Fibroblast of the conjunctiva (primary cell): ENCODE measurements at places on chromosomes 12 and 14.

GRCh38 chr12:52667509-52667908, 12.7 kb downstream of the KRT1 start:
- DNase-seq, result no peak

DNA sequence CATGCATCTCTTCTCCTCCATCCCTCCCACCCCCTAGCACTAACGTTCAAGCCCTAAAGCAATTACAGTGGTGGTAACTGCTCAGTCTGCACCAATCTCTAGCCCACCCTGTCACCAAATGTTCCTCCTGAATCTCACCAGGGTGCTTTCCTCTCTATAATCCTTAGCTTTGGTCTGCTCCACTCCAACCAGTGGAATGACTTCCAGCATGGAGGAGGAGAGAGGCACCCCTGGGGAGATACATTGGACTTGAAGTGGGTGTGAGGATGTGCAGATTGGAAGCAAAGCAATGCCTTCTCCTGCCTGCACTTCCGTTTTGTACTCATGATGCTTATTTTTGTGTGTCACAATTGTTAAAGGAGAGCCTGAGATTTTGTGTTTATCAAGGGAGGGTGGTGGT, 24.1 kb upstream of the RPS6KA5 start:
- DNase-seq, result no peak

DNA sequence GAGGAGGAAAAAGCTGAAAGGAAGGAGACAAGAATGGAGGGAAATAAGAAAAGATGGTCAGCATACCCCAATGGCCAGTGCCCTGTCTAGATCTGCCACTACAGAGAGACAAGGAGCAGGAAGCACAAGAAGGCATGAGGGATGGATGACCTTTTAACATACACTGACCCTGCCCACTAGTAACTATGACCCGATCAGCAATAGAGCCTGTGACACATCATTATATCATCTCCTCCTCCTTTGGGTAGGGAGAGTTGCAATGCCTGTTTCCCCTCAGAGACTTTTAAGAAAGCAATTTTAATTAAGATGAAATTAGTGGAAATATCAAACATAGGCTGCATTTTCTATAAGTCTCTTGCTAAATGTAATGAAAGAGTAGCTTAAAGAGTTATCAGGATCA, 4.7 kb upstream of the SLC2A13 start:
- no peak for DNase-seq

GRCh38 chr12:71061451-71061850, 96.3 kb downstream of the TSPAN8 start:
- no peak for DNase-seq

DNA sequence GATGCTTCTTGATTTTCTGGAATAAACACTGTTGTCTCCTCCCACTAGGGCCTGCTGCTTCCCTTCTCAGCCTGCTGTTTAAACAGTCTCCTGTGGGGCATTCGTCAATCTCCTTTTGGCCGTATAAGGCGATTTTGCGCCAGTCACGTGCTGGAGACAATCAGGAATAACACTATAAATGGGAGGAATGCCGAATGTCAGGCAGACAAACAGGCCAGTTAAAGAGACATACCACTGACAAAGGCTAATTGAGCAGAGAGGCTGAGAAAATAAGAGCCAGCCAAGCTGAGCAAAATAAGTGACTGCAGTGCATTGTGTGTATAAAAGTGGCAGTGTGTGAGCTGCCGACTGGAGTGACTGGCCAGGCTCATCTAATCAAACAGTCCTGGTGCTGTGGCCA, 23.3 kb downstream of the DMAC2L start:
- DNase-seq, result no peak

DNA sequence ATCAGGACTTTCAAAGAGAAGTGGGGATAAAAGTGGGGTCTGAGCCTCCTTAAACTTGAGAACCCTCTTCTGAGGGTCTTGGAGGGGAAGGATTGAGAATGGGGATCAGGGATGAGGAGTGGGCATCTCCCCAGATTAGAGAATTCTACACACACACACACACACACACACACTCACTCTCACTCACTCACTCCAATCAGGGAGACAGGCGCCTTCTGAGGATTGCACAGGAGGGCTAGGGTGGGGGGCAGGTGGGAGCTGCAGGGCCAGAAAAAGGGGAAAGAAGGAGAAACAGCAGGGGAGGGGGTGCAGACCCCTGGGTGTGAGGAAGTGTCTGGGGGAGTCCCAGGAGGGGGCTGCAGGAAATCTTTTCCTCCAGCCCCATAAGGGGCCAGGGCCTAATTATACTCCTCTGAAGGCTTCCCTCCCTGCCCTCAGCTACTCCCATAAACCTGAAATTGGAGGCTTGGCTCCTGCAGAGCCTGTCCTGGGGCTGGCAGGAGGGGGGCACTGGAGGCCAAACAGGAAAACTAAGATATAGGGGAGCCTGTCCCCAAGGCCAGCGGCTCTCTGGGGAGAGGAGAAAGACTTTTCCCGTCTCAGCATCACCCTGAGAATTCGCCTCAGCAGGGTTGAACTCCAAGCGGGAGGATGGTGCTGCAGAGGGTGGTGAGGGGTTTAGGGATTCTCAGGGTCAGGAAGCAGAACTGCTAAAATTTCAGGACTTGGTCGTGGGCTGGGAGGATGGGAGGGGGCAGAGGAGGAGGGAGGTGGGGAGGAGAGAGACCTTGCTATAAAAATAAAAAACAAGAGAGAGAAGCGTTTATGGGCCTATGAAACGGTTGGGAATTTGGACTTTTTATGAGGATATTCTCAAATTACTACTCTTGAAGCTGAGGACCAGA, 1.6 kb downstream of the HOXC9 start:
- no peak for DNase-seq

GRCh38 chr12:123727878-123728277, 15.7 kb downstream of the ATP6V0A2 start:
- no peak for DNase-seq

DNA sequence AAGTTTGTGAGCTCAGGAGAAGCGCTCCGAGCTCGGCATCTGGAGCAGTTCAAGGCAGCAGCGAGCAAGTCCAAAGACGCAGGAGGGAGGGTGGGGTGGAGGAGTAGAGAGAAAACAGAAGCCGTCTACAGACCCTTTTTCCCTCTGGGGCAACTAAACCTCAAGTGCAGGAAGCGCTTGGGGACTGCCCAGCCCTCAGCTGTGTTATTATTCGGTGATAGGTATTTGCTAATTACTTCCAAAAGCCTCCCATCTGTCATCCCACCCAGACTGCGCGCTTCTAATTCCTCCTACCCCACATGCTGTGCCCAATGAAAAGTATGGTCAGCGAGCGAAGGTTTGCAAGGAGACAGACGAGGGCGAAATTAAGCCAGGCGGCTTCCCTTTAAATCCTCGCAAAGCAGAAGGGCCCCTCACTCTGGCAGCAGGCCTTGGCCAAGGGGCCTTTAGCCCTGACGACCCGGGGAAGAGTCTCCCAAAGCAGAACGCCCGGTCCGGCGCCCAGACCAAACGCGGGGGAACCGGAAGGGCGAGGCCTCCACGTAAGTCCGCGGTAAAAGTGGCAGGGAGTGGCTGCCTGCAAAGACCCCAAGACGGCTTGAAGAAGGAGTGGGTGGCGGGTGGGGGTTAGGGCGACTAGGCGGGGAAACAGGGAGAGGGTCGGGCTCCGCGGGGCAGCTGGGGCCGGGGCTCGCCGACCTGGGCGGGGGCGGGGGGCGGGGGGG, 507 bp upstream of the CD9 start:
- DNase-seq, result no peak

DNA sequence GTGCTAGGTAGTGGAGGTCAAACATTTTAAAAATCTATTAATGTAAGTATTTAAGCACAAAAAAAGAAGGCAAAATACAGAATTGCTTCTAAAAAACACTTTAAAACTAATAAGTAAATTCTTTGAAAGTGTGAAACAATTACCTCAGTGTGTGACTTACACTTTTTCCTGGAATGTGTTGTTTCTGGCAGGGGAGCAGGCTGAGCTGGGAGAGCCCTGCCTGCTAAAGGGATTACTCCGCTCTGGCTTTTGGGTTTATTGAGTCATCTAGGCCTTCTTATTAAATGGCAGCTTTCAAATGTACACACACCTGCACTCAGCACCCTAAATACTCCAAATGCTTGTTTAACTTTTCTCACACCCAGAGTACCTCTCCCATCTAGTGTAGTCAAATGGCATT, 279.8 kb downstream of the AKAP6 start:
- DNase-seq, result no peak

DNA sequence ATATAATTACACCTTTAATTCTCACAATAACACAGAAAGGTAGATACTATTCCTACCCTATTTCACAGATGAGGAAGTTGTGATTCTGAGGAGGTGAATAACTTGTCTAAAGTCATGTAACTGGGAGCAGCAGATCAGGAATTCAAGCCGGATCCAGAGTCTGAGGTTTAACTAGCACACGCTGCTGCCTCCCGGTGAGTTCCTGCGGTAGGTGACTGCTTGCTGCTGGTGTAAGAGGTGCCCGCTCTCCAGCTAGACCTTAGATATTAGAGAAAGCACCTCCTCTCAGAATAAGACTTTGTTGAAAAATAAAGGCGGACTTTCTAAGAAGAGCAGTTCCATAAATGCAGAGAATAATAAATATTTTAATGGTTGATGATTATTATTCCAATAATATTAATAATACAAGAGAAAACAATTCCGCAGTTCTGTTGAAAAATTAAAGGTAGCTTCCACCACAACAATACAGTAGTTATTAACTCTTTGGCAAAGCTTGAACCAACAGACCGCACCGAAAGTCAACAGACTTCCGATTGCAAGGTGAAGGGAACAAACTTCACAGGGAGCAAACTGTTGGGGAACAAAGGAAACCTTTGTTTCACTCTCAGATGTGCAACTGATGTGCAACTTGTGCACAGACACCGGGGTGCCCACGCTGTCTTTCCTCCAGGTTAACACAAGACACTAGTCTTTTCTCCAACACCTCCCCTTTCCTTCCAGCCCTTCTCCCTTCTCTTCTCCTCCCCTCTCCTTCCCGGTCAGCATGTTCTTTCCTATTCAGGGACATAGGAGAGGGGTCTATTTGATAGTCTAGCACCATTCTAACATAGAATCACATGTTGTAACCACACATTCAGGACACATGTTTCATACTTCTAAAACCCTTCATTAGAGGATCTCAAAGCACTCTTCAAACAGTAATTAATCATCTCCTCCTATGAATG, 73.2 kb upstream of the EGLN3 start:
- no peak for DNase-seq

DNA sequence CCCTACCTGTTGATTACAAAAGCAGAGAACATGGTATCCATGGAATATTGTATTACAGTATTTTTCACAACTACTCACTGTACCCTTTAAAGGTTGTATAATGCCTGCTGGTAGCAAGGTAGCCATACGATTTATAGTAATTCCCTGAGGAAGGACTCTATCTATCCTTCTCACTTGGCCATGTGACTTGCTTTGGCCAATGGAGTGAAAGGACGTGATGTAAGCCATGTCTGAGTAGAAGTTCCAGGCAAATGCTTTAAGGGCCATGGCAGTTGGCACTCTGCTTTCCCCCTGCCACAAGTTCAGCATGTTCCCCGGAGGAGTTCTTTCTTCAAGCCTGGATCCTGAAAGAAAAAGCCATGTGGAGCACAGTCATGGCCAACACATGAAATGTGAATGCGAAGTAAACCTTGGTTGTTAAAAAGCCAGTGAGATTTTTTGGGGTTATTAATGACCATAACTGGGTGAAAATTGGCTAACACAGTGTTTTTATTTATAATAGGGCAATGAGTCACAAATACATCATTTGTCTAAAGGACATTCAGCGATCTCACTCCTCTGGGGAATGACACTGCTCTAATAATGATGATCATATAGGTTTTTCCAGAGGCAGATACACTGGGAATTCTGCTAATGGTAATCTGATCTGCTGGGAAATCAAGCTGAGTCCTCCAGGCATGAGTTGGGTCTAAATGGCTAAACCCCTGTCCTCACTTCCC, 67.4 kb upstream of the SLC38A2 start:
- no peak for DNase-seq

DNA sequence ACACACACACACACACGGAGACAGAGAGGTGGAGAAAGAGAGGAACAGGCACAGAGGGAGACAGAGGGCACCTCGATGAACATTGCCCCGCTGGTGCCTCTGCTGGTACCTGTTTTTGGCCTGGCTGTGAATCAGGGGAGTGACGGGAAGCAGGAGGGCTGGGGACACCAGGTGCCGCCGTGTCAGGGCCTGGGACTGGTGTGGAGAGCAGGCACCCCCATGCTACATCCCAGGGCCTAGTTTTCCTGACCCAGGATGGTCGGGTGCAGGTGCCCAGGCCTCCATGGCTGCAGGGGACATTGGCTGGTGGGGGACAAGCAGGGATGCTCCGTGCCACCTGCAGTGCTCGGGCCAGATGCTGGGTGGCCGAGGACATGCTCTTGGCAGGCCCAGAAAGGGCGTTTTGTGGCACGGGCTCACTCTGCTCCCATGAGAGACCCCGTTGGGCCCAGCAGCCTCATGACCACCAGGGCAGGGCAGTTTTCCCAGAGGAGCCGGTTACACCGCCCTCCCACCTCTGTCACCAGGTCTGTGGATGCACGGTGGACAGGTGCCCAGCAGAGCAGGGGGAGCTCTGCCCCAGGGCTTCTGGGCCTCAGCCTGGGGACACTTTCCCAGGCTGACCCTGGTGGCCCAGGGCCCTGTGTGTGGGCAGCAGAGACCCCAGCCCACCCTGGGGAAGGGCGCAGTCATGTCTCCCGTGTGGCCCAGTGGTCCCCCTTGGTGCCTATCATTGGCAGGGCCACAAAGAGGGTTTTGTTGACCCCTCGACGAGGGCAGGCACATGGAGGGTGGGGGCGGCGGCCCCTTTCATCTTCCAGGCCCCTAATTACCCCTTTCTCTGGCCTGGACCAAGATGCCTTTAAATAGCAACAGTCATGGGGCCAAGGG, 207.5 kb upstream of the RTL1 start:
- no peak for DNase-seq

DNA sequence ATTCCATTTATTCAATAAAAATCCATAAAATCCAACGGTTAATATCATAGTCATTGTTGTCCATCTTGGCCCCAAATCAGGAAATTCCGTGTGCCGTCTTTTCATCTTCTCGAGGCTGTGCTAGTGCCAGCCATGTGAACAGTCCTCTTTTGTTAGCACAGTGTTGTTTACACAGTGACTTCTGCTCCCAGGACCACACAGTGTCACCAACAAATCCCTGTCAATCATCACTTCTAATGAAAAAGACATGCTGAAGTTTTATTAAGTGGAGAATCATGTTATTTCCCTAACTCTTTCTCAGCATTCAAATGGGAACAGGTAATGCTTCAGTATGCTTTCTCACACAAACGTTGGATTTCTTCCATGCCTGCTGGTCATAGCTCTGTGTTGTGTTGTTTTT, 1.9 kb upstream of the SLCO1A2 start:
- no peak for DNase-seq

GRCh38 chr12:15230751-15231150, 9.5 kb upstream of the RERG start:
- peak; percentile 26 for DNase-seq
